CD8-positive, alpha-beta T cell (primary cell): ENCODE measurements at places on chromosomes 5 and 9.

DNA sequence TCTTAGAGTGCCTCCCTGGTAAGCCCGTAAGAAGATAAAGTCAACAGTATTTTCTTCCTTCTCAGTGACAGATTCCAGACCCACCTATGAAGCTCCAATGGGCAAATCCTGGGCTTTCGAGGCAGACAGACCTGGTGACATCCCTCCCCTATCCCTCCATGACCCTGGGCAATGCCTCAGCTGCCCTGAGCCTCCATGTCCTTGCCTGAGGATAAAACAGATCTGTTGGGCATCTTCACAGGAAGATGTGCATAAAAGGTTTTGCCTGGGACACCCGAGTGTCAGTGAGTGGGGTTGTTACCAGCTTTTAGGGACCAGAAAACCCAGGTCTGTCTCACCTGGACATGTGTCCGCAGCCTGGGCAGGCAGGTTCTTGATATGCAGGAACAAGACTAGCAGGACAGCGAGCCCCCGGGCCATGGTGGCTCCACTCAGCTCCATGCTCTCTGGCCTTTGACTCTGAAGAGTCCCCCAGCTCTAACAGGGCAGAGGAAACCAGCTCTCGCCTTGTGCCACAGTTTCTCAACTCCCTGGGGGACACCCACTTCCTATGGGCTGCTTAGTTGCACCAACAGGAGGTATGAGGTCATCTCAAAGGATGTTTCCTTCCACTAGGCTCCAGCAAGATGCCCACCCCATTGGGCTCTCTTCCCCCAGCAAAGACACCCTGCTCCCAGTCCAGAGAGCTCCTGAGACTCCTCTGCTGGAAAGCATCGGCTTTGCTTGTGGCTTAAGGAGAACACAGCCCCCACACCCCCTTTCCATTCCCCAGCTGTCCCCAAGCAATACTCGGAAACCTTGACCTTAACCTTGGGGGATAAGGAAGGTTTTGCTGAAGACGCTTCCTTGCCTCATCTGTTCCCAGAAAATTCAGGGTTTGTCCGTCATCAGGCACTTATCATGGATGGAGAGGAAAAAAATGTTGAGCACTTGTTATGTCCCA, at the start of gene FCN1:
Gene FCN1 (minus strand): TSS at position 482 of the 943 bp plus-strand sequence. CDS start 41 bp downstream, at position 441.
- DNase-seq = no peak

GRCh38 chr5:160846642-160847041, 5.4 kb downstream of the ATP10B start:
- no peak for DNase-seq

- DNase-seq = no peak
These were observed 963 bp upstream of the HTR1A start for GRCh38 chr5:63963080-63963735.

DNA sequence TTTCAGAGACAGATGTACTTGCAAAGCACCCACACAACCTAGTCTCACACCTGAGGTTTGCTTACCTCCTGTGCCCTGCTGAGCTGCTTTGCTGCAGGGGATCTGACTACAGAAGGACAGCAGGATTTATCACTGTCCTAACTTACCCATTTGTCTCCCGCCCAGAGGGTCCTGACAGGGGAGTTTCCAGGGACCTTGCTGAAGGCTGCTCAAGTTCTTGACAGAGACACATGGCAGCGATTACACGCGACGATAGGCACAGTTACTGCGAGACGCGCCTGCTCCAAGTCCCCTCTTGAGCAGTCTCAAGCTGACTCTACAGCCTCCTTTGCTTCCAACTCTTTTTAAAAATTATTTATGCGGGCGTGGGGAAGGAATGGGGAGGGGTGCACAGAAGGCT, 24.6 kb upstream of the GALNT10 start:
- DNase-seq = no peak

DNA sequence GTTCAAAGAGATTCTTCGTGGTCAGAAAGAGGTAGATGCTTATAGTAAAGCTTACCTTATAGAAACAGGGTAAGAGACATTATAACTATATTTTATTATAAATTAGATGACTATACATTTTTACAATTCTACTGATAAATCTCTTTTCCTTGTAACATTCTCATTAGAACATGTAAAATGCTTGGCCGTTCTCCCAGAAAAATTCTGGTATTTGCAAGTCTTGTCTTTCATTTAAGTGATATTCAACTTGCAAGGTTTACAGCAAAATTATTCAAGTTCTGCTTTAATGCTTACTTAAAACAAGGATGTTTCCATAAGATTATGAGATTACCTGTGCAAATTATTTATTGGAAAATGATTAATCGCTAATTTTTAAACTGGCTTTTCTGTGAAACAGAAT, 41.3 kb upstream of the CDH18 start:
- no peak for DNase-seq

GRCh38 chr5:149162401-149163084, 21.2 kb downstream of the ABLIM3 start:
- no peak for DNase-seq

DNA sequence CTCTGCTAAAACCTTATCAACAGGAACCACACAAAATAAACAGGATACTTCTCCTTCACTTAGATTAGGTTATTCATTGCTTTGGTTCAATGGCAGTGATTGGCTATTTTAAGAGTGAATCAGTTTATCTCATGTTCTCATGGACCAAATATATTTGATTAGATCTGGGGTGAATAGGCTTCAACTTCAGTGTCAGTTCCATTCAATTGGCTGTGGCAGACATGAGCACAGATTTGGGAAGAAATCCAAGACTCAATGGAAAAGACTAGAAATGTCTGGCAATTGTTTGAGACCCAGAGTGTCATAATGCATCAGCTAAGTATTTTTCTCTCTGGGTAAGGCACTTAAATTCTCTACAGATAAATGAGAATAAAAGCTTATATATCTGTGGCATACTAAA, 37.1 kb downstream of the CDH18 start:
- no peak for DNase-seq
